AG08395 (cell line): ENCODE measurements at places on chromosomes 2 and 18.
A peak's percentile ranks its signal among the peaks of the same experiment; 100 is the strongest.

GRCh38 chr2:147255812-147256211, 589.0 kb upstream of the ACVR2A start:
- DNase-seq, result no peak

- no peak for DNase-seq
Observed at GRCh38 chr2:236054621-236055305, 113.4 kb downstream of the GBX2 start.

GRCh38 chr2:119491776-119492525, 32.3 kb downstream of the SCTR start:
- peak; percentile 82 for DNase-seq

DNA sequence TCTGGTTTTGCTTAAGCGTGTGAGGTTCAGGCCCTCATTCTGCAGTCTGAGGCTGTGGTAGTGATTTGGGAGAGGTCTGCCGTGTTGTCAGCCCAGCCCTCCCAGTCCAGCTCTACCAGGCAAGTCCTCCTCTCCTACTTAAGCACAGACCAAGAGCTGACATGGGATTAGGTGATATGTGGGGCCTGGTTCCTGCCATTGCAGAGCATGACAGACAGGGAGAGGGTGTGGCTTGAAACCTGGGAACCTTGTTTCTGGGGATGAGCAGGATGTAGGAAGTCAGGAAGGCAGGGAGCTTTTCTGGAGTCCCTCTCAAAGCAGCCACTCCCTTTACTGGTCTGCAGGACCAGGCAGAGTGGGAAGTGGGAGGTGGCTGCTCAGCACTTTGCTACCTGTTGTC, 38.6 kb downstream of the PTPRM start:
- DNase-seq, result no peak

GRCh38 chr18:51361130-51361860, 163.8 kb upstream of the MEX3C start:
- no peak for DNase-seq

- no peak for DNase-seq
Observed at GRCh38 chr2:68279691-68280090, 27.4 kb upstream of the PPP3R1 start.

- no peak for DNase-seq
Observed at GRCh38 chr2:19775315-19775714, 126.5 kb downstream of the TTC32 start.

DNA sequence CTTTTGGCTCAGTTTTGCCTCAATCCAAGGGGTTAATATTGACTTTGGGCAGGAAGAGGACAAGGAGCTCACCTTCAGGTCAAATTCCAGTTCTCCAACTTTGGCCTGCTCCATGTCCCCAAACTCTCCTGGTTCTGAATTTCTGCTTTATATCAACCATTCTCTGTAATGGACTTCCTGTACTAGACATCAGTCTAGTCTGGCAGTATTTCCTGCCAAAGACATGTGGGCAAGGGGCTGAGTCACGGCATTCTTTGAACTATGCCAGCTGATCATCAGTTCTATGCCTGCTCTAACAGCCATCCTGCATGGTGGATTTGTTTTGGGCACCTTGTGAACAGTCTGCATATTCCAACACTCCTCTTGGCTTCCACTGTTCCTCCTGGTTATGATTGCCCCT, 199.4 kb downstream of the ZEB2 start:
- peak; percentile 61 for DNase-seq

DNA sequence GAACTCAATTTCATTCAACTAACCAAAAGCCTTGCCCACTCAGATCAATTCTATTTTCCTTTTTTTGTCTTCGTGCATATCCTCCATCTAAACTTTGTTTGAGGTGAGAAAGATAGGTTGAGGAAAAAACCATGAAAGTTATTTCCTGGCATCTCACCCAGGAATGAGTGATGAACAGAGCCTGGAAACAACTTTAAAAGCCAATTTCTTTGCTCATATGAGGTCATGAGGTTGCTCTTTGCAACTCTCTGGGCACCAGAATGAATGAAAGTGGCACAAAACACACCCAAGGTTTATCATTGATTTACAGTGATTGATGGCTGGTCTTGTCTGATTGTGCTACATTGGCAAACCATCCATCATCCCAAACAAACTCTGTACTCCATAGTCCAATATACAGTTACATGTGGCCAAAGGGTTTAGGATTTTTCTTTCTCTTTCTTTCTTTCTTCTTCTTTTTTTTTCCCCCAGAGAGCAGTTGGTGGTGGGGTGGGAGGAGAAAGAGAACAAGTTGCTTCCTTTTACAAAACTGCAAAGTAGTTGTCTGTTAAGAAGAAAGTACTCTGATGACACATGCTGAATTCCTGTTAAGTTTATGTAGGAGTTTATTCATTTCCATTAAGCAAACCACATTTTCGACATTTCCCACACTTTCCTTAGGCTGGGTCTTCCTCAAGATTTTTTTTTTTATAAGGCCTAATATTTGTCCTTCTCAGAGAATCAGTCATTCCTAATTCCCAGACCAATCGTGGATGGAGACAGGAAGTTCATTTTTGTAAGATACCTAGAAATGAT, 575.9 kb upstream of the ZEB2 start:
- peak; percentile 9 for DNase-seq

GRCh38 chr2:216464104-216464720, 34.4 kb upstream of the RPL37A start:
- DNase-seq, result no peak

DNA sequence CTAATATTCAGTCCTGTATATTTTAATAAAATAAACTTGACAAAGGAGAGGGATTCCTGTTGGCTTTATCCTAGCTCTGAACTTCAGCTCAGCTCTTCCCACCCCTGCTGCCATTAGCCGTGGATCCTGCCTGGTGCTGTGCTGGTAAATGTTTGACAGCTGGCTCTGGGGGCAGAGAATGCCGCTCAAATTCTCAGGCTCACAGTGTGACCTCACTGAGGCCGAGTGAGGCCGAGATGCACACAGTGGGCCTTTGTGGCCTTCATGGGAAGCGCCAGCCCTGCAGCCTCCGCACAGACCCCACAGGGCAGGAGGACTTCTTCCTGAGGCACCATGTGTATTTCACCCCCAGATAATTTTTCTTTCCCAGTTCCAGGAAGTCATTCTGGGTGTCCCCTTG, 16.5 kb upstream of the FAHD2A start:
- DNase-seq, result no peak

GRCh38 chr18:79936641-79937040, 14.8 kb downstream of the SLC66A2 start:
- DNase-seq, result no peak

GRCh38 chr2:209305746-209306196, 118.1 kb upstream of the MAP2 start:
- no peak for DNase-seq

GRCh38 chr2:107775791-107776190, 50.9 kb upstream of the RGPD4 start:
- DNase-seq, result no peak

DNA sequence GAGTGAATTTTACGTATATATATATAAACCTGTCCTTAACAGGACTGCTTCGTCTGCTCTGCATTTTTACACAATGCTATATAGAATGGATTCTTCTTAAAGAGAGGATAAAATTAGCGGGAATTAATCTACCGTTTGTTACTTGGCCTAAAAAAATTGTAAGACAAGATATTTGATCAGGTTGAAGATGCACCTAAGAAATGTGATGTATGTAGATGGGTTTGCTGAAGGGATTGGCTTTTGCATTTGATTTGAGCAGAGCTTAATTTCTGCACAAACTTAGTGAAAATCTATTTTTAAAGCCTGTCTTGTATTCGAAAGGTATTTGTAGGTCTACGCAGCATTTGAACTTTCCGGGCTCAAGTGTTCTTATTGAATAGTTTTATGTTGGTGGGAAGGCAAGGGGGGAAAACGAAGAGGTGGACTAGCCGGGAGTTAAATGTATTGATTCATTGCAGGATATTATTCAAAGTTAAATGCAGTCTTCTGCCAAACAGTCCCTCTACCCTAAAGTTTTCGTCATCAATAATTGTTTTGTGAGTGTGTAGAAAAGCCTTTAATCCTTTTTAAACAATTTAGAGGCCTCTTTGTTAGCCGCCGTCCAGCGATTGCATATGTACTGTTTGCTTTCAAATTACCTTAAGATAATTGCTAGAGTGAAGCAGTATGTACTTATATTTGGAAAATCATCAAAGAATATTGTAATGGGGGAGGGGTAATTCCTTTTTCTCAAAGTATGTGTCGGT, 1.2 kb downstream of the PPP1CB start:
- no peak for DNase-seq

GRCh38 chr2:240502430-240503121, 55.2 kb downstream of the ANKMY1 start:
- DNase-seq, result no peak

- peak; percentile 31 for DNase-seq
Observed at GRCh38 chr2:133109772-133110171, 439.8 kb upstream of the LYPD1 start.

- DNase-seq, result peak; percentile 52
Observed at GRCh38 chr2:231717281-231718171, 9.2 kb downstream of the PTMA start.

DNA sequence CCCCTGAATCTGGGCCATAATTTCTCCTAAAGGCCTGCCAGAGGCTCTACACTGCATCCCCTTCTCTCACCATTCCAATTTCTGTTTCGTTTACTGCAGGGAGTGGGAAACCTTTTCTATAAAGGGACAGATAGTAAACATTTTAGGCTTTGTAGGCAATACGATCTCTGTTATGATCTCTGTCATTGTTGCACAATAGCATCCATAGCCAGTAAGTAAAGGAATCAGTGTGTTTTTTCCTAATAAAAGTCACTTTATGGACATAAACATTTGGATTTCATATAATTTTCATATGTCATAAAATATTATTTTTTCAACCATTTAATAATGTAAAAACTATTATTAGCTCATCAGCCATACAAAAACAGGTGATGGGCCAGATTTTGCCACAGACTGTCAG, 531.7 kb downstream of the DSC3 start:
- DNase-seq, result no peak

GRCh38 chr2:64067326-64067725, 48.1 kb upstream of the VPS54 start:
- DNase-seq, result no peak

DNA sequence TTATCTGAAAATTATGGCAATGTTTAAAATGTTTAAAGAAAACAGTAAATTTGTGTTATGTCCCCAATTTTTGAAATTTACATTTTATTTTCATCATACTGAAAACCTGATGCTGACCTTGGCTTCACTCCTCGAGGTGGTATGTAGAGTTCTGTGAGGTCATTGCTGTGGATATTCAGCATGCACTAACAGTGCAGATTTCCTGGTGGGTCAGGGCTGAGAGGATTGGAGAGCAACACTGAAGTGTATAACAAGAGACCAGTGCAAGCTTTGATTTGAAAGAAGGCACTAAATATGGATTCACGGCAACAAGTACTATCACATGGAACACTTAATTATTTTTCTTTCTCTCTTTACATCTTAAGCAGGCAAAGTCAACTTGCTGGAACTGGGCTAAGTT, 134.1 kb downstream of the SLC8A1 start:
- DNase-seq, result peak; percentile 18

DNA sequence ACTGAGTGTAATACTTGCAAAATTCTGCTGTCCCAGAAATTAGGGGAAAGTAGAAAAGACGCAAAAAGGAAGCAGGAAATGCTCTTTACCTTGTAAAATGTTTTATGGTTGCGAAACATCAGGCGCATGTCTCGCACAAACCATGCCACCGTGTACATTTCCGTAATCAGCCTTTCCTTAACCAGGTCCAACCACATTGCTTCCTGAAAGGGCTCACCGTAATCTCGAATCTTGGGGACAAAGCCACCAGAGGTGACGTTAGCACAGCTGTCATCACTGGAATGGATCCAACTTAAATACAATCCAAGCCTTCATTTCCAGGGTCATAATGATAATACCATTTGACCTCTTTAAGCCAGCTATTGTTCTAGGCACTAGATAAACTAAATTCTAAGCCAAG, 49.3 kb downstream of the SP110 start:
- no peak for DNase-seq

- DNase-seq, result no peak
Observed at GRCh38 chr18:70036771-70037347, 89.2 kb upstream of the CD226 start.

- no peak for DNase-seq
Observed at GRCh38 chr2:197327472-197328098, 17.0 kb upstream of the ANKRD44 start.

- no peak for DNase-seq
Observed at GRCh38 chr2:105615305-105615704, 129.4 kb upstream of the NCK2 start.

DNA sequence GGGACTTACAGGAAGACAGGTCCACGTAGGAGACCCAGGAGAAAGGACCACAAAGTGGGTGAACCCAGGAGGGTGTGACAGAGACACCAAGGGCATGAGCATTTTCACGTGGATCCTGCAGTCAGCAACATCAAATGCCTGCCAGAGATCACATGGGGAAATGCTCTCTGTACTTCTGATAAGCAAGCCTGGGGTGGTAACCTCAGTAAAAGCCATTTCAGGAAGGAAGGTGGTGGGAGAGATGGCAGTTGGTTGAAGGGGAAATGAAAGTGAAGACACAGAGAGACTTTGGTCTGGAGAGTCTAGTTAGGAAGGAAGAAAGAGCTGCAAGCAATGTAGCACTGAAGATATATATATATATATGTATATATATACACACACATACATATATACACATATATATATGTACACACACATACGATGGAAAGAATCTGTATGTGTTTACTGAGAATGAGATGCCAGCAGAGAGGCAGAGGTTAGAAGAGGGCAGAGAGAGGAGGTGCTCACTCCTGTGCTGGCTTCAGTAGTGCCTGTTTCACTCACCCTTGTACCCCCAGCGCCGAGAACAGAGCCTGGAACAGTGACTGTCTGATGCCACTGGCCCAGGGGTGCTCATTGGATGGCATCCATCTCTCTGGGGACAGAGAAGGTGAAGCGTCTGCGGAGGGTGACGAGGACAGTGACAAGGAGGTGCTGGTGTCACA, 314.9 kb downstream of the AFF3 start:
- DNase-seq, result no peak

- DNase-seq, result no peak
Observed at GRCh38 chr18:25133879-25134278, 218.1 kb downstream of the ZNF521 start.

DNA sequence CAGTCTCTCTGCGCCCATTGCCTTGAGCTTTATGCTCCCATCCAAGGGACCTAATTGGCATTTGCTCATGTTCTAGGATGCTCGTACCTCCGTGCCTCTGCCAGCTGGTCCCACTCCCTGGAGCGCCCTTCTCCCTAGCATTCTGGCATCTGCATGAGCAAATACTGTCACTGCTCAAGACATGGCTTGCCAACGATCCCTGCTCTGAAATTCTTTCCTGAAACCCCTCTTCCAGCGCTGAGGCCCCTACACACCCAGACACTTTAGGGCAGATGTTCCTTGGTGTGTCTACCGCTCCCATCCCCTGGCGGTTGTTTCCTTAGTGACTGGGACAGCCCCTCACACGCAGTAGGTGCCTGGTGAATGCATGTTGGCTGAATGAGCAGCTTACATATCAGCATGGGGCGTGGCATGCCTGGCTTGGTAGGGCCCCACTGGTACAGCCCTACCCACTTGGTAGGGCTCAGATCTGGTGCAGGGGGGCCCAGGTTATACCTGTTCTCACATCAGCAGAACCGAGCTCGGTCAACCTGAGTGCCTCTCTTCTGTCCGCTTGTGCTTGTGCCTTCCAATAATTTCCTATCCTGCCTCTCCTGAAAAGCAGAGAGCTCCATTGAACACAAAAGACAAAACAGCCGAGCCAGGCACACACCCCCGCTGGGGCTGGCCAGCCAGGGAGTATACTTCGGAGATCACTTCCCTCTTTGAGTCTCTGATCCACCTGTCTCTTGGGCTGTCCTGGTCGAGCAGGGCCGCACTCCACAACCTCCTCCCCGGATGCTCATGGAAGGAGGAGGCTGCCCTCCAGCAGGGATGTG, 59.2 kb downstream of the INHBB start:
- no peak for DNase-seq
